Immature natural killer cell (primary cell): ENCODE measurements at places on chromosomes 11 and 22. TPM values are rescaled to one million over a fixed set of nuclear protein-coding genes. Genes with fewer than 3 reads are reported as not detected.

Gene GPHA2
- polyA plus RNA-seq, result not detected

Gene ST14
- polyA plus RNA-seq, result 0.54 TPM

Gene ATP5MG
- polyA plus RNA-seq, result 551 TPM

Gene OR4C45
- not detected for polyA plus RNA-seq

Gene FAM181B
- not detected for polyA plus RNA-seq

Gene B3GAT1
- 1.8 TPM for polyA plus RNA-seq

Gene ROBO4
- not detected for polyA plus RNA-seq

Gene MOGAT2
- polyA plus RNA-seq, result not detected
